T-helper 17 cell (primary cell): ENCODE measurements at places on chromosomes 5 and 9. TPM values are rescaled to one million over a fixed set of nuclear protein-coding genes. Genes with fewer than 3 reads are reported as not detected.

Gene FGF1
- not detected for total RNA-seq

Gene GHR
- total RNA-seq = not detected

GRCh38 chr5:117701062-117701461, 1126.4 kb upstream of the SEMA6A start:
- H3K36me3 ChIP-seq = no peaks in the 10 kb centered on the region
- no peak for DNase-seq
- no peaks in the 10 kb centered on the region for H3K27me3 ChIP-seq
- H3K4me3 ChIP-seq = no peak overlapping the region
- no peak overlapping the region for H3K27ac ChIP-seq
- no peaks in the 10 kb centered on the region for H3K4me1 ChIP-seq

GRCh38 chr9:119861842-119862241, 492.6 kb upstream of the BRINP1 start:
- no peak overlapping the region for H3K4me3 ChIP-seq
- H3K4me1 ChIP-seq = no peaks in the 10 kb centered on the region
- peaks cover 5% of the 10 kb centered on the region for H3K27me3 ChIP-seq
- no peak overlapping the region for H3K27ac ChIP-seq
- DNase-seq = no peak

Gene ARHGEF39
- total RNA-seq = 3.1 TPM

DNA sequence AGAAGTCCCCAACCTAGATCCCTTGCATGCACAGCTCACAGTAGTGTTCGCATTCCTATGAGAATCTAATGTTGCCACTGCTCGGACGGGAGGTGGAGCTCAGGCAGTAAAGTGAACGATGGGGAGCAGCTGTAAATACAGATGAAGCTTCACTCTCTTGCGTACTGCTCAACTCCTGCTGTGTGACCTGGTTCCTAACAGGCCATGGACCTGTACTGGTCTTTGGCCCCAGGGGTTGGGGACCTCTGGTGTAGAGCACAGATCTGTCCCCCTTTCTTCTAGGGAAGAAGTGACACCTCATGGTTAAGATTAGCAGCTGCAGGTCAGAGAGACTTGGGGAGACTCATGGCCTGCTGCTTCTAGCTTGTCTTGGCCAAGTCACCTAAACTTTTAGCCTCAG, 7.1 kb downstream of the ARHGEF28 start:
- H3K4me1 ChIP-seq = no peaks in the 10 kb centered on the region
- peaks cover 53% of the 10 kb centered on the region for H3K27me3 ChIP-seq
- no peak overlapping the region for H3K4me3 ChIP-seq
- DNase-seq = no peak
- no peak overlapping the region for H3K27ac ChIP-seq

GRCh38 chr5:33441241-33442177, 744 bp downstream of the TARS1 start:
- peaks cover 21% of the 10 kb centered on the region for H3K4me1 ChIP-seq
- DNase-seq = no peak

GRCh38 chr5:147565524-147565923, 55.7 kb upstream of the DPYSL3 start:
- no peak for DNase-seq
- peaks cover 19% of the 10 kb centered on the region for H3K27me3 ChIP-seq
- no peak overlapping the region for H3K27ac ChIP-seq
- no peaks in the 10 kb centered on the region for H3K4me1 ChIP-seq
- H3K4me3 ChIP-seq = no peak overlapping the region

GRCh38 chr9:2120926-2121689, 106.0 kb downstream of the SMARCA2 start:
- no peak overlapping the region for H3K4me3 ChIP-seq
- H3K27me3 ChIP-seq = no peaks in the 10 kb centered on the region

DNA sequence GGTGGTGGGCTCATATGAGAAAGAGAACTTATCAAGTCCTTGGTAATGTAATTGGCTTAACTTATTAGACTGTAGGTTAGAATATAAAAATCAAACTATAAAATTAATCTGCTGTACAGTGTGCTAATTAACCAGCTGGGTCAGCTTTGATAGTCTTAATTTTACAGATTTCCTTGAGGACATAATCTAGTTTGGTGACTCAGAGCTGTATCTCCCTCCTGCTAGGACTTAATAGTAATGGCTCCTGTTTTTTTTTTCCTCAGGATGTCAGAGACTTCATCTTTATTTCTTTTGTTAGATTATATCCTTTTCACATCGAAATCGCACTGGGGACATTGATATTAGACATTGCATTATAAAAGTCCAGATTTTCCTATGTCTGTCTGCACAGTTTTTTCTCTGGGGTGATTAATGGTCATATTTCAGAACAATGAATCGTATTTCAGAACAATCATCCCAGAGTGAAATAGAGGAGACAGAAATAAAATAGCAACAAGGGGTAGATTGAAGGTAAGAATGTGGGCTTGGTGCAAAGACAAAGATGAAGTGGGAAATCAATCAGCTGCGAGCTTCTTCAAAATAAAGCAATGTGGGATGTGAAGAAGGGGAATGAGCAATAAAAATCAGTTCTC, 346.4 kb upstream of the RIOK2 start:
- no peaks in the 10 kb centered on the region for H3K27me3 ChIP-seq
- no peak for DNase-seq
- no peak overlapping the region for H3K27ac ChIP-seq
- no peak overlapping the region for H3K4me3 ChIP-seq
- no peaks in the 10 kb centered on the region for H3K36me3 ChIP-seq

DNA sequence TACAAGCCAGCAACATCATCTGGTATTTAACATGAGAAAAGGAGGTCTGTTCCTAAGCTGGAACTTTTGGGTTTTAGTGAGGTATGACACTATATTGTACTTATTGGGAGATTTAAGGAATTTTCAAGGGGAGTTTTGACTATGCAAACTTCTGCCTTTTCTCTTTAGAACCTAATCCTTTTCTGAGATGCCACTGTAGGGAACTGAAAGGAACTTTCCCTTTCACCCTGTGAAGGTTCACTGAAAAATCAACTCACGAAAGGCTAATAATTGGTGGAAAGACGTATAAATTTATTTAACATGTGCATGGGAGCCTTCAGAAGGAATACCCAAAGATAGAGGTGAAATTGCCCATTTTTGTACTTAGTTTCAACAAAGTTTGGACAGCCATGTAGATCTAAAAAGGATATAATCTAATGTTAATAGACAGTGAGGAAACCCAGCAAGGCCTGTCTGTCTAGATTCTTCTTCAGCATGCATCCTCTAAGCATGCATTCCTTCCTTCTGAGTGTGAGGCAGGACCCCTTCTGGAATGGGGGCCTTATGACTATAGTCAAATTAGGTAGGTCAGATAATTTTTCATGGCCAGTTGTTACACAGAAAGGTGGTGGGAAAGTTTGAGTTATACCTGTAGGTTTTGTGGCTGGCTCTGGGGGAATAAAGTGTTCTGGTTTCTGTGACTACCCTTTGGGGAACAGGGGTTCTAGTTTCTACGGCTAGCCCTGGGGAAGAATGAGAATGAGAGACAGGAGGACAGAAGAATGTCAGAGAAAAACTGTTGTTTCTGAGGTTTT, 200.3 kb downstream of the C9orf152 start:
- H3K36me3 ChIP-seq = peaks cover 5% of the 10 kb centered on the region
- no peaks in the 10 kb centered on the region for H3K27me3 ChIP-seq
- no peak overlapping the region for H3K27ac ChIP-seq
- H3K4me1 ChIP-seq = peaks cover 5% of the 10 kb centered on the region
- no peak overlapping the region for H3K4me3 ChIP-seq

GRCh38 chr5:54514841-54515432, 2.6 kb upstream of the SNX18 start:
- H3K4me3 ChIP-seq = no peak overlapping the region
- H3K27ac ChIP-seq = no peak overlapping the region
- no peak for DNase-seq
- H3K36me3 ChIP-seq = no peaks in the 10 kb centered on the region
- peaks cover 13% of the 10 kb centered on the region for H3K4me1 ChIP-seq
- H3K27me3 ChIP-seq = peaks cover 13% of the 10 kb centered on the region

- no peaks in the 10 kb centered on the region for H3K36me3 ChIP-seq
- no peak for DNase-seq
- H3K27ac ChIP-seq = no peak overlapping the region
- peaks cover 4% of the 10 kb centered on the region for H3K4me1 ChIP-seq
Measured at GRCh38 chr5:67286006-67286405, 89.4 kb upstream of the CD180 start.

- H3K36me3 ChIP-seq = peaks cover 2% of the 10 kb centered on the region
- H3K27ac ChIP-seq = peak overlapping the region; percentile 51
- peak overlapping the region; percentile 67 for H3K4me3 ChIP-seq
- peaks cover 21% of the 10 kb centered on the region for H3K4me1 ChIP-seq
- no peaks in the 10 kb centered on the region for H3K27me3 ChIP-seq
Measured at GRCh38 chr5:140358738-140359310, 1.2 kb upstream of the SLC4A9 start.

DNA sequence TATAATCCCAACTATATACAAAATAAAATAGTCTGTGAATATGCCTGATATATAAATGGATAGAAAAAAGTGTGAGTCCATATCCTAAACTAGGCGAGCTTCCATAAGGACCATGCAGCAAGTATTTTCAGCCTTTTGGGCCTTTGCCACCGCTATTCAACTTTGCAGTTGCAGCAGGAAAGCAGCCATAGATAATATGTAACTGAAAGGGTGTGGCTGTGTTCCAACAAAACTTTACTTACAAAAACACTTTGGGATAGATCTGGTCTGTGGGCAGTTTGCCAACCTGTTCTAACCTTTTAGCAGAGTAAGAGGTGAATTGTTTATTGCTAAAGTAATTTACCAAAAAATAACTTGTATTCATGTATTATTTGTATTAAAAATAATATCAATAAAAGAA, 127.8 kb upstream of the GPR151 start:
- no peak overlapping the region for H3K27ac ChIP-seq
- no peaks in the 10 kb centered on the region for H3K27me3 ChIP-seq
- H3K36me3 ChIP-seq = peaks cover 2% of the 10 kb centered on the region
- no peak overlapping the region for H3K4me3 ChIP-seq
- no peak for DNase-seq

DNA sequence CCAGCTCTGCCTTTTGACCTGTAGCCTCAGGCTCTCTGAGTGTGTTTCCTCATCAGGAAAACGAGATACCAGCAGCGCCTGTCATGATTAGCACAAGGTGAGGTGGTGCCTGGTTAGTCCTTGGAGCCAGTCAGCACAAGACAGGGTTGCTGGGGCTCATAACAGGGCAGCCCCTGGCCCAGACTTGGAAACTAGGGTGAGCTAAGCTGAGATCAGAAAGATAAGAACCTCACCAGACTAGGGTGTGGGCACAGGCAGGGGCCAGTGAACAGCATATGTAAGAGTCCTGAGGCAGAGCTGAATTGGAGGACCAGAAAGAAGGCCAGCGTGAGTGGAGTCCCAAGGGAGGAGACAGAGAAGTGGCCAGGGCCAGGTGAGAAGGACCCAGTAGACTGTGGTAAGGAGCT, 42.7 kb upstream of the FUBP3 start:
- peaks cover 13% of the 10 kb centered on the region for H3K4me1 ChIP-seq
- H3K36me3 ChIP-seq = peaks cover 10% of the 10 kb centered on the region
- peaks cover 77% of the 10 kb centered on the region for H3K27me3 ChIP-seq
- H3K27ac ChIP-seq = peak overlapping the region; percentile 29
- no peak overlapping the region for H3K4me3 ChIP-seq
- DNase-seq = no peak

Gene PCDHB12
- total RNA-seq = not detected

DNA sequence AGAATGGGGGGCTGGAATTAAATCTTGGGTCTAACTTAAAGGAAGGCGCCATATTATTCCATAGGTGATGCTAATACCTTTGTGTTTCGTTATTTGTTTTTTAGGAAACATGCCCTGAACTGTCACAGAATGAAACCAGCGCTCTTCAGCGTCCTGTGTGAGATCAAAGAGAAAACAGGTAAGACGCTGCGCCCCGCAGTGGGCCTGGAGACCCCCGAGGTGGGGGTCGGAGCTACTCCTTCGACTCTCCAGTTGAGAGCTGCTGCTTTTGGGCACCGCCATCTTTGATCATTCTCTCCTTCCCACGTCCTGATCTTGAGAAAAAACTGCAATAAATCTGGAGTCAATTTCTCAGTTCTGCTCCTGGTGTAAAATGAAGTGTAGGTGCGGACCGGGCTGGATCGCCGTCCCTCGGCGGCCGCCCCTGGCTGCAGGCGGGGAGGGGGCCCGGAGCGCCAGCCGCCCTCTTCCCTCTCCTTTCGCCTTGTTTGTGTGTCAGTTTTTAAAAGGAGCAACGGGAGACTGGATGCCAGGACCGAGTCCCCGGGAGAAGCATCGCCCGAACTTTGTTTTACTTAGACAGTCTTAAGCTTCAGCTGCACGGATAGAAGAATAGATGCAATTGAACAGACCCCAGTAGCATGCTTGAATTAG, 1.4 kb downstream of the PBX3 start:
- no peak for DNase-seq
- H3K27me3 ChIP-seq = no peaks in the 10 kb centered on the region
- H3K4me3 ChIP-seq = peak overlapping the region; percentile 89
- no peaks in the 10 kb centered on the region for H3K36me3 ChIP-seq
- peak overlapping the region; percentile 34 for H3K27ac ChIP-seq
- H3K4me1 ChIP-seq = peaks cover 20% of the 10 kb centered on the region

Gene SNCB
- not detected for total RNA-seq

DNA sequence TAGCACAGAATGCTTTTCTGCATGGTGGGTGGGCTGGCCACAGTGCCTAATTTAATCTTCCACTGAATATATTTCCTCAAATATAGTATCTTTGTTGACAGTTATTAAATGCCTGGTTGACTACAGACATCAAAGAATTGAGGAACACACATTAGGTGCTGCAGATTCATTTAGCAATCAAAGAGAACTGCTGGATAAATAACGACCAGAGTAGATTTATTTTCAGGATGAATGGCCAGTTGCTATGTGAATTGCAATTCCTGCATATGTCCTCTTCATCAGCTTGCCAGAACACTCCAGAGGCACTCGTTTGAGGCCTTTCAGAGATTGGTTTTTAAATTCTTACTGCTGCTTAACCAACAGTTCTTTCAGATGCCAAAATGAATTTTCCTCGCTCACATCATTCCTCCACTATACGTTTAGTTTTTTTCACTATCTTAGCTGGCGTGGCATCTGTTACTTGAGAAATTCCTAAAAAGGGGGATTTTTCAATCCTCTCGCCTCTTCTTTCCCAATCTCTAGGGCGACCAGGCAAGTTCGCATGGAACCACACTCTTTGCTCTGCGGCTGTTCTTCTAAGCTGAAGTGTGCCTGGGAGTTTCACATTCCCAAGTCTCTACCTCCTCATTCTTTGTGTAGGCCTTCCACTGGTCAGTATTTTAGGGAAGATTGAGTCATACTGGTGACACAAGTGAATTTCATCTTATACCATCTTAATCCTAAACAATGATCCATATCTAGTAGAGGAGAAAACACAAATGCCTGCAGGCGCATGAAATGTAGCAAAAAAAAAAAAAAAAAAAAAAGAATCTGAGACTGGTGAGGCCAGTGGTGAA, 237.1 kb upstream of the NMUR2 start:
- no peak overlapping the region for H3K4me3 ChIP-seq
- H3K27ac ChIP-seq = no peak overlapping the region
- H3K4me1 ChIP-seq = no peaks in the 10 kb centered on the region
- no peaks in the 10 kb centered on the region for H3K36me3 ChIP-seq
- no peaks in the 10 kb centered on the region for H3K27me3 ChIP-seq
- DNase-seq = no peak
